ENCODE measurements at places on chromosomes 5 and 9. TPM values are rescaled to one million over a fixed set of nuclear protein-coding genes. Genes with fewer than 3 reads are reported as not detected.

The DOK3 gene
- 11.1 TPM for total RNA-seq

DNA sequence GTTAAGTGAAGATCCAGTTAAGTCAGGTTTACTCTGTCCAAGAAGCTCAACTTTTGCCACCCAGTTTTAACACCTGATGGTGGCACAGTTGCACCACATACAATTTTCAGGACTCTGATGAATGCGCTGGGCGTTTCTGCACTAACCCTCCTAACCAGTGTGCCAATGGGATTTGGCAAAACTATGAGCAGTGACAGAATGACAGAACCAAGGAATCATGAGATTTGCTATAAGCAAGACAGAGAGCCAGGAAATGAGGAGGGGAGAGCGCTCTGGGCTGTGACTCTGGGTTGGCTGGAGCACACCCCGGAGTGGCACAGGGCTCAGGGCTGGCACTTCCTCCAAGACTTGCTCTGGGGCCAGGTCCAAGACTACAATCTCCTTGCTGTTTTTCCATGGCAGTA is 84.1 kb downstream of the SH3PXD2B start:
- no peaks in the 10 kb centered on the region for H3K4me1 ChIP-seq
- H3K27me3 ChIP-seq, result no peaks in the 10 kb centered on the region
- H3K27ac ChIP-seq, result no peak overlapping the region
- no peak overlapping the region for H3K4me3 ChIP-seq

DNA sequence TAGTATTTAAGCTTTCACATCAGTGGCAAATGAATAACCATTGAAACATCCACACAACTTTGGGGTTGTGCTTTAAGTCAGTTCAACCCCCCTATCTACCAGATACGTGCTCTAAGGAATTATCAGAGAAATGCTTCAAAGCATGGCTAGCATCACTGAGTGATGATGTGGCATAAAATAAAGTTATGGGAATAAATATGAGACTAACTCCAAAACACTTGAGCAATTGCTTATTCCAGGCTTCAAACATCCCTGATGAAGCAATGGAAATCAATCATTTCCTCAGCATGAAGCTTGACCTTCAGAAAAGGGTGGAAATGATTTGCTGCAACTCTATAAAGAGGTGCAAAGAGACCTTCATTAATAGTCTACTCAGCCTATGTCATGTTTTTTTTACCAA is 292.0 kb upstream of the SMC2 start:
- no peak overlapping the region for H3K27ac ChIP-seq
- no peaks in the 10 kb centered on the region for H3K36me3 ChIP-seq
- no peak overlapping the region for H3K4me3 ChIP-seq
- no peaks in the 10 kb centered on the region for H3K27me3 ChIP-seq

GRCh38 chr9:25678147-25678666 is at the start of gene TUSC1:
TUSC1 (minus strand) TSS chr9:25678444; CDS start chr9:25678312, 132 bp downstream.
- no peak within 1 kb of the TSS for H3K27ac ChIP-seq
- H3K36me3 ChIP-seq, result no peaks in the 10 kb centered on the region
- peak within 1 kb of the TSS; percentile 70 for H3K4me3 ChIP-seq
- H3K27me3 ChIP-seq, result peaks cover 13% of the 10 kb centered on the region
- H3K4me1 ChIP-seq, result peaks cover 24% of the 10 kb centered on the region

The ITGA2 gene
- total RNA-seq, result 7.1 TPM

The CHSY3 gene
- 2.3 TPM for total RNA-seq

DNA sequence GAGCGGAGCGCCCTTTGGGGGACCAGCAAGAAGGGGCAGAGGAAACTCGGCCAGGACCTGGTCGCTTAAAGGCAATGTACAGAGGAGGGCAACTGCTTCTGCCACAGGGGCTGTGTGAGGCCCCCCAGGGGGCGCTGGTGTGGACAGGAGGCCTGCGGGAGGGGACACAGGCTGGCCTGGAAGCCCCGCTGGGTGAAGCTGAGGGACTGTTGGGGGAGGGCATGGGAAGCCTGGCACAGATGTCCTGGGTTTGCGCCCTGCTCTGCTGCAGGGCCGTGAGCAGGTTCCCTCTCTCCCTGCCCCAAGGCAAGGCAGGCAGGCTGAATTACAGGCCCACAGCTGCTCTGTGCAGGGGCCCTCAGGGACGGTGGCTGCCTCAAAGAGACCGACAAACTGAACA is 5.4 kb downstream of the MED22 start:
- H3K27me3 ChIP-seq, result no peaks in the 10 kb centered on the region
- H3K4me1 ChIP-seq, result peaks cover 5% of the 10 kb centered on the region
- peak; percentile 55 for DNase-seq

DNA sequence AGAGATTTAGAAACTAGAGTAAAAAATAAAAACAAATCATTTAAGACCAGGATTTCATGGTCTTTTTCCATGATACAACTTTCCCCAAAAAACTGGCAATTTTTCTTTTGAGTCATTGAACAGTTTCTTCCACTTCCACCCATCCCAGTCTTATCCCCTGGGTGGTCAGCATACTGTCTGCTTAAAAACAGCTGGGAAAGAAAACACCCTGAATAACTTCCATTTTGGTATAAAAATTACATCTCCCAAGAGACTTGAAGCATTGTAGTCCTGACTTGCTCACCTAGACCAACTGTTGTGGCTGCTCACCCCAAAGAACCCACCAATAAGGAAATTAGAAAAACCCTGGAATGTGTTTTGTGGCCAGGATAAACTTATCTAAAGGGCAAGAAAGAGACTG is 731.3 kb downstream of the NR2F1-AS1 start:
- no peaks in the 10 kb centered on the region for H3K27me3 ChIP-seq
- H3K4me1 ChIP-seq, result no peaks in the 10 kb centered on the region
- H3K36me3 ChIP-seq, result no peaks in the 10 kb centered on the region
- no peak overlapping the region for H3K4me3 ChIP-seq
- DNase-seq, result no peak

The NUTM2G gene
- total RNA-seq, result 1.6 TPM

DNA sequence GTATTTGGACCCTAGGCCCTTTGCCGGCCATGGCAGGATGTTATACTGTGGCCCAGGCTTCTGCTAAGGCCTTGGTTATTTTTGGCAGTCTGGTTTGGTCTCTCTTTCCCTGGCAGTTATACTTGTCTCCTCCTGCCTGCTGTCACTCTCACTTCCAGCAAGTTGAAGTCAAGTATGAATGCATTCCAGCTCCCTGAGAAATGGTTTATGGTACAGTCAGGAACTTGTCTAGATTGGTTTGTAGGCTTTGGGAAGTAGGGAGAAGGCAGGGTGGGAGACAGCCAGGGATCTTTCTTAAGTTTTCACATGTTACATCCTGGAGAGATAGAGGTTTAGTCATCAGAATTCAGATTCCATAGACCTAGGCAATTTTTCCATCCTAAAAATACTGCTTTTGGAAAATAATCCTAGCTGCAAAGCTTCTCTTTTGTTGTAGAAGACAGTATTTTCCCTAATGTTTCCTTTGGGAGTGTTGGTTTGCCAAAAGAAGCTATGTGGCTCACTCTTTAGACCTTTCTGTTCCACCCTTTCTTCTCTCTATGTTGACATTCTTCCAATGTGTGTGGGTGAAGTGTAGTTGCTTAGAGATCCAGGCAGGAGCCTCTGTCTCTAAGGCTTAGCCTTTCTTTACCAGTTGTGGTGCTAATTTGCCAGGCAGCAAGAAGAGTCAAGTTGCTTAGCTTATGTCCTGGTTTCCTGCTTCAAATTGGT is 2.5 kb upstream of the KDM3B start:
- no peak overlapping the region for H3K27ac ChIP-seq
- H3K27me3 ChIP-seq, result no peaks in the 10 kb centered on the region
- no peak overlapping the region for H3K4me3 ChIP-seq
- peaks cover 10% of the 10 kb centered on the region for H3K36me3 ChIP-seq
- peaks cover 11% of the 10 kb centered on the region for H3K4me1 ChIP-seq

GRCh38 chr9:72187121-72187695 is 38.0 kb downstream of the GDA start:
- no peak for DNase-seq
- no peak overlapping the region for H3K27ac ChIP-seq
- no peak overlapping the region for H3K4me3 ChIP-seq
- peaks cover 4% of the 10 kb centered on the region for H3K36me3 ChIP-seq
- no peaks in the 10 kb centered on the region for H3K27me3 ChIP-seq
- H3K4me1 ChIP-seq, result no peaks in the 10 kb centered on the region

- no peak for DNase-seq
- no peak overlapping the region for H3K4me3 ChIP-seq
- H3K27ac ChIP-seq, result no peak overlapping the region
- H3K36me3 ChIP-seq, result no peaks in the 10 kb centered on the region
- no peaks in the 10 kb centered on the region for H3K27me3 ChIP-seq
Observed at GRCh38 chr5:91189480-91190313, 193.4 kb downstream of the ARRDC3 start.

DNA sequence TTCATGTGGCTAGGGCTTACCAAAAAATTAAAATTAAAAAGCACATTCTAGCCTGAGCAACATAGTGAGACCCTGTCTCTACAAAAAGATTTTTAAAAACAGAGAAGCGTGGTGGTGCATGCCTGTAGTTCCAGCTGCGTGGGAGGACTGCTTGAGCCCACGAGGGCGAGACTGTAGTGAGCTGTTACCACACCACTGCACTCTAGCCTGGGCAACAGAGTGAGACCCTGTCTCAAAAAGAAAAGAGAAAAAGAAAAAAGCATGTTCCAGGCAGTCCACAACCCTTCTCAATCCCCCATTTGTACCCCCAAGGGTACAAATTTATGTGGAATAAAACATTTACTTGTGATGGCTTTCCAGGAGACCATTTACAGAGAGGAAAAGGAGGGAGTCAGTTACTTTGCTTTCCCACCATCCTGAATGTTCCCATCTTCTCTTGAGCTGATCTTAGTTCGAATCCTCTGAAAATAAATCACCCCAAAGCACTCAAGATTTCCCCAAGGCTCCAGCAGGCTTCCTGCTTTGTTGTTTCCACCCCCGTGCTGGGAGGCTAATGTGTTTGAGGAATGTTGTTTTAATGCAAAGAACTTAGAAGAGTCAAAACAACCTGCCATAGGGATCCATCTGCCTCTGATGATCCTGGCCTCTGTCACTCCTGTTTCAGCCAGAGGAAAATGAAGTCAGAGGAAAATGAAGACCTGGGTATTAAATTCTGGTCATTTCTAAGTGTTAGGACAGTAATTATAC is 384.7 kb downstream of the BNC2 start:
- peak; percentile 93 for DNase-seq
- H3K27me3 ChIP-seq, result no peaks in the 10 kb centered on the region
- no peak overlapping the region for H3K27ac ChIP-seq
- H3K4me1 ChIP-seq, result peaks cover 41% of the 10 kb centered on the region

GRCh38 chr5:178116143-178116885 is 3.0 kb downstream of the N4BP3 start:
- H3K4me3 ChIP-seq, result peak overlapping the region; percentile 92
- H3K27me3 ChIP-seq, result no peaks in the 10 kb centered on the region
- H3K4me1 ChIP-seq, result peaks cover 40% of the 10 kb centered on the region
- peak overlapping the region; percentile 99 for H3K27ac ChIP-seq
- DNase-seq, result peak; percentile 78

GRCh38 chr5:79236362-79236969 is 535 bp downstream of the JMY start:
- H3K36me3 ChIP-seq, result no peaks in the 10 kb centered on the region
- H3K27ac ChIP-seq, result peak overlapping the region; percentile 69
- H3K27me3 ChIP-seq, result peaks cover 14% of the 10 kb centered on the region

The ASS1 gene
- total RNA-seq, result 98.1 TPM

DNA sequence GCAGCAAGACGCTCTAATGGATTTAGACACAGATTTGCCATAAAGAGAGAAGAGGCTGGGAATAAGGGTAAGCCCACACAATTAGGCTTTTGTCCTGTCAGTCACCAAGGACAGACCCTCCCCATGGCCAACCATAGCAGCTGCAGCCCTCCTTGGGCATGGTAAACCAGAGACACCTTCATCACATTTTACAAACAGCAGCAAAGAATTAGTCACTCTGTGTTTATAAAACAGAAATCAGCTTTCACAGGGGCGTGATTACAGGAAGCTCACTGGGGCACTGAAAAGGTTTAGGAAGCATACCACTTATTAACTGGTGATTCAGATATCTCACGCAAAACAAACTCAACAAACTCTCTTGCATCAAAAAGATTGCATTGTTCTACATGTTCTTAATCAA is 37.3 kb upstream of the ZNF622 start:
- no peak overlapping the region for H3K27ac ChIP-seq
- no peaks in the 10 kb centered on the region for H3K27me3 ChIP-seq
- no peaks in the 10 kb centered on the region for H3K4me1 ChIP-seq

DNA sequence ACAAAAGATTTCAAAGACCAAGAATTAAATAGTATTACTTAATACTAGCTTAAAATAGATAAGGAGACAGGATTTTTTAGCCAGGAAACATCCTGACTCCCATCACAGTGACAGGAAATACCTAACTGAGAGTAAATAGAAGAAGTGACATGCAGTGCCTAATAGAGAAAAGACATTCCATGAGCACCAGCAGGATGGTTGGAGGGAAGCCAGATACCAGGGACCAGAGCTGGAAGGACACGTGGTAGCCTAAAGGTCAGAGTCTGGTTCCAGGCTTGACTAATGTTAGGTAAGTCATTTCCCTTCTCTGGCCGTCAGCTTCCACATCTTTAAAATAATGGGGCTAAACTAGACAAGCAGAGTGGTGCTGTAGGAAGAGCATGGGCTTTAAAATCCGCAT is 41.6 kb downstream of the CDK5RAP2 start:
- H3K4me3 ChIP-seq, result no peak overlapping the region
- no peaks in the 10 kb centered on the region for H3K4me1 ChIP-seq
- DNase-seq, result no peak

The GABRA1 gene
- total RNA-seq, result 0.16 TPM

DNA sequence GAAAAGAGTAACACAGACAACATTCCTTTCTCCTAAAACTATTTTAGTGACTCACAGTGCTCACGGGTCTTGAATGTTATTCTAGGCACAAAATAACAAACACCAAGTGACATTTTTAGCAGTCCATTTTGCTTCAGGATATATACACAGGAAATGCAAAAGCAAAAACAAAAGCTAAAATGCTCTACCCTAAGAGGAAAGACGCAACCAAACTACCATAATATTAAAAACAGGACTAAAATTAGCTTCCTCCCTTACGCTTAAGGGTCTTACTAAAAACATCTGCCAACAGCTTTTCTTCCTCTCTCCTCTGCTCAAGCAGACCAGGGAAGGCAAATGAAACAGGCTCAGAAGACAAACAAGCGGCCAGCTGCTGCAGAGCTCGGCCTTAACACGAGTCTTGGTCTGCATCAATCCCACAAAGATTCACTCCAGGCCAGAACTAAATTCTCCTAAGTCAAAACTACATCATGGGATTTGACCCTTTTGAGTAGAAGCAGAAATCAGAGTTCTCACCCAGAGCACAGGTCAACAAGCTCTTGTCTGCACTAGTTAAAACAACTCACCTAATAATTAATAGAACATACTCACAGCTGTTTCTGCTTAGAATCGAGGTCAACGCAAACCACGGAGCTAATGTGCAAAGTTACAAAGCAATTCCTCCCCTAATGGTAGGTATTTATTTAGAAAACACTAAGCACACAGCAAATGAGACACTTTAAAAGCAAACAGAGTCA is 62.3 kb downstream of the RAPGEF1 start:
- no peaks in the 10 kb centered on the region for H3K27me3 ChIP-seq
- H3K27ac ChIP-seq, result peak overlapping the region; percentile 83
- DNase-seq, result no peak
- no peak overlapping the region for H3K4me3 ChIP-seq
- peaks cover 78% of the 10 kb centered on the region for H3K4me1 ChIP-seq

Measured in GM23338 (cell line).